ENCODE measurements at places on chromosomes 5 and 9. TPM values are rescaled to one million over a fixed set of nuclear protein-coding genes. Genes with fewer than 3 reads are reported as not detected.

Gene ZDHHC11B
- 15.6 TPM for total RNA-seq

Gene OTULIN
- total RNA-seq, result 35.1 TPM

DNA sequence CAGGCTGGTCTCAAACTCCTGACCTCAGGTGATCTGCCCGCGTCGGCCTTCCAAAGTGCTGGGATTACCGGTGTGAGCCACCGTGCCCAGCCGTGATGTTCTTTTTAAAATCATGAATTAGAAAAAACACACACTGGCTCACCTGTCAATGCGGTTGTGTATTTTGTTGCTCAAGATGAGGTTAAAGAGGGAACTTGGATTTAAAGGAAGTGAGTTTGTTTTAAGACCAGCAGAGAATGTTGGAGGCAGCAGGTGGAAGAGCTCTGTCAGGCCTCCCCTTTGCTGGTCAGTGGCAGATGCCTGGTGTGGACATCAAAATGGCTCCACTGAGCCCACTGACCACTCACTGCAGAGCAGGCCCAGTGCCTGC lies 38.9 kb downstream of the WNK2 start:
- DNase-seq, result no peak

Gene SPOCK1
- total RNA-seq, result 15.6 TPM

Gene IL4
- not detected for total RNA-seq

Measured in ureter (tissue), 1 donor.